ENCODE measurements at places on chromosomes 3 and 15.

GRCh38 chr3:196641333-196642054 lies 2.0 kb downstream of the NRROS start:
- no peak for DNase-seq

DNA sequence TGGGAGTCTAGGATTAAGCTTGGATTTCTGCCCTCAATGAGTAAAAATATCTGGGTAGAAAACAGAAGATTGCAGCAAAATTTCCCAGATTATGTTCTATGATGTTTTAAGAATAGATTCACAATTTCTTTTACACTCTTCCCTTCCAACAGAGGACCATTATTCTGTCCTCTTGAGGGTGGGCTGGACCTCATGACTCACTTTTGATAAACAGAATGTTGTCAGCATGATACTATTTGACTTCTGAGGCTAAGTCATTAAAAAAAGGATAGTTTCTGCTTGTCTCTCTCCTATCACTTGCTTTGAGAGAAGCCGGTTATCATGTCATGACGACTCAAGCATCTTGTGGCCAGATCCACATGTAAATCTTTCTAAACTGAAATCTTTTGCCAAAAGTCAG lies 396.2 kb upstream of the CDIN1 start:
- DNase-seq, result no peak

DNA sequence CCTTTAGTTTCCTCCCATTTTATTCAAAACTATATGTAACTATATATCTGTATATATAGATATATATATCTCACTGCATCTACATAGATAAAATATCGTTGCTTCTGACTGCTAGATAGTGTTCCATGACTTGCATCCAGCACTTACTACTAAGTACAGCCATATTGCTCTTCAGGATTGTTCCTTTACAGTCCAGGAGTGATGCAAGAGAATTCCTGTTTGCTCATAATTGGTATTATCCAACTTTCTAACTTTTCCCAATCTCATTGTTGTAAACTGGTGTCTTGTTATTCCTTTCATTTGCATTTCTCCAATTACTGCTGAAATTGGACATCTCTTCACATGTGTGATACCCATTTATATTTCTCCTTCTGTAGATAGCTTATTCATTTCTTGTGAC lies 99.8 kb upstream of the STRIT1 start:
- no peak for DNase-seq

DNA sequence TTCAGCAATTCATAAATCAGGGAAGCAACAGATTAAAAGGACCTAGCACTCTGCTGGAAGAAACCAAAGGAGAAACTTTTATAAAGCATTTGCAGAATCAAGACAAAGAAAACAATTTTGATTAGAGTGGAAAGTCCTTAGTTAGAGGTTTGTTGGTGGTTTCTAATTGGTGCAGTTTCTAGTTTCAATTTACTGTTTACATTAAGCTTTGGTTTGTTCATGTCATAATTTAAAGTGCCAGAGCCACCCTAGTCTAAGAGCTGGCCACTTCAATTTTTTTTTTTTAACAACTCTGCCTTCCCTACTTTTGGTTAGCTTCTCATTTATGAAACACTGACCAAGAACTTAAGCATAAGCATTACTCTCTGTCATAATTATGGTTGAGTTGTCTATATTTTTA lies 1428.2 kb upstream of the GBE1 start:
- no peak for DNase-seq

- no peak for DNase-seq
Measured at GRCh38 chr3:146199762-146200161, 38.8 kb upstream of the PLOD2 start.

DNA sequence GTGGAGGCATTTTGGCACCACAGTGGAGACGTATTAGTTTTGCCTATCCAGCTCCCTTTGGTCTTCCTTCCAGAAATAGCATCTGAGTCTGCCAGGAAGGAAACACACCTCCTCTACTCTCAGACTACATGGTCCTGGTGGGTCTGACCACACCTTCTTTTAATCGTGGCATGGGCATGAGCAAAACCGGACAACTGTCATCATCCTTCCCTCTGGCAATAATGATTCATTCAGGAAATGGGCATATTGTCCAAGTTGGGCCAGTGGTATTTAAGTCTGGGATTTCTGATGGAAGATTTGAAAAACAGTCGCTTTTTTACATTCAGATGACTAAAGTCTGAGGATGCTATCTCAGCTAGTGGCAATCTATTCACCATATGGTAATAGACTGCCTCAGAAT lies 601.0 kb upstream of the ADAMTS9 start:
- DNase-seq, result no peak

- no peak for DNase-seq
Measured at GRCh38 chr3:126994661-126995245, 11.8 kb downstream of the PLXNA1 start.

DNA sequence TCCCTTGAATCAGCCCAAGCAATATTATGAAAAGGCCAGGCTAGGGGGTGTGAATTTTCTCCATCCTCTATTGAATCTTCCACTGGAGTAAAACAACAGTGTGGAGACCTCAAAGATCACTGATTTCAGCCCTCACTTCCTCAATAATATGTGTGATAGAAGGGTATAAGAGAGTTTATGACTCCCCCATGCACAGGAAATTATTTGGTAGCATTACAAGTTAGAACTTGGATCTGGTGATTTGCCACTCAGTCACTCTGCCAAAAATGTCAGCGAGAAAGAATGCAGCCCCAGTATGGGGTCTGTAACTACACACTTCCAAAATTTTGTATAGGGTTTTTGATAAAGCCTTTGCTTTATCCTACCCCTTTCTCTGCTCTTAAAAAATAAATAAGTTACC lies 81.0 kb upstream of the KCNMB2 start:
- no peak for DNase-seq

Data from stimulated activated CD8-positive, alpha-beta memory T cell treated with anti-CD3 and anti-CD28 coated beads, Interleukin-7, amount 100 ng/mL, for 1 hour (primary cell).